ENCODE measurements at places on chromosomes 5 and 9. TPM values are rescaled to one million over a fixed set of nuclear protein-coding genes. Genes with fewer than 3 reads are reported as not detected.

GRCh38 chr9:107274096-107274495, 9.0 kb upstream of the RAD23B start:
- no peak for DNase-seq

DNA sequence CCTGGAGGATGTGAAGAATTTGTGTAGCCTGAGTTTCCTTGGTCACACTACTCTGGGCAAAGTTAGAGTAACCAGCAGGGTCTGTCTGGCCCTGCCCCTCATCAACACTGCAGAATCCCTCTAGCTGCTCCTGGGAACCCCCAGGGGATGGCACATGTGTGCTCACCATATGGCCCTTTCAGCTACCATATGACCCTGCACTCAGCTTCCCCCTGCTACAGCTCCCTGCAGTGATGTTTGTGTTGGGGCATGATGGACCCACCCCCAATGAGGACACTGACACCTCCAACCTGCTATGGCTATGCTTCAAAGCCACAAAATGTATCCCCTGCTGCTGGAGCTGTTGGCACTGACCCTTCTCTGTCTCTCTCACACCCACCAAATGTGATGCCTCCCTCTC, 152.7 kb downstream of the SNX18 start:
- DNase-seq, result no peak

DNA sequence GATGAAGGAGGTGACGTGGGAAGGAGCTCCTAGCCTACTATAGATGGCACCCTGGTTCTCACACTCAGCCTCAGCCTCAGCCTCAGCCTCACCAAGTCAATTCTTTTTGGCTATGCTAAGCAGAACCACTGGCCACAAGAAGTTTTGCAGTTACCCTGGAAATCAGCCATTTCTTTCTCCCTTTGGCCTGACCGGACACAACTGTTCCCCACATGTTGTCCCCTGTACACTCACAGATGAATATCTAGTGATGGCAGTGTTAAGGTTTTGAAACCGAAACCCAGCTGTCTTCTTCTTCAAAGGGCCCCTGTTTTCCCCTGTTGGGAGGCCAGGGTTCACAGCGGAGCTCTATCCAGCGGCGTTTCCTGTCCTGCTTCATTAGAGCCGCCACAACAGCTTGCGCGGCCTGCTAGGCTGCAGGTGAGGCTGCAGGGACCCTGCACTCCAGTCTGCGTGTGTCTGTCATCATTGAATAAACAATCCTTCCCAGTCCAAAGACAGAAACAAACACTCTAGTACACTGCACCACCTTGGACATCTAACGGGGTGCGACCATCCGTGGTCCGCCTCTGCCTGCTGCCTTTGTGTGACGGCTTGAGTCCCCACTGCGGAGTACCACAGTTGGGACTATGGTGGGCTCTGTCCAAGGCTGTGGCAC, 250.5 kb downstream of the DENND1A start:
- DNase-seq, result no peak

- DNase-seq, result no peak
These were observed 30.8 kb upstream of the UNC5A start for GRCh38 chr5:176779537-176779936.

- DNase-seq, result no peak
These were observed at the start of gene RGS7BP for GRCh38 chr5:64505769-64506566. Gene RGS7BP (plus strand): TSS chr5:64506015. CDS start chr5:64506625, 610 bp downstream.

- no peak for DNase-seq
These were observed 14.6 kb upstream of the LAMC3 start for GRCh38 chr9:130994135-130995085.

The ADAMTS13 gene
- total RNA-seq, result 1.3 TPM

The PRUNE2 gene
- 13.4 TPM for total RNA-seq

All from omental fat pad (tissue), 4 donors.